ENCODE measurements at places on chromosomes 7 and 10. TPM values are rescaled to one million over a fixed set of nuclear protein-coding genes. Genes with fewer than 3 reads are reported as not detected.

The NPY gene
- 169 TPM for total RNA-seq

The PRSS37 gene
- not detected for total RNA-seq

DNA sequence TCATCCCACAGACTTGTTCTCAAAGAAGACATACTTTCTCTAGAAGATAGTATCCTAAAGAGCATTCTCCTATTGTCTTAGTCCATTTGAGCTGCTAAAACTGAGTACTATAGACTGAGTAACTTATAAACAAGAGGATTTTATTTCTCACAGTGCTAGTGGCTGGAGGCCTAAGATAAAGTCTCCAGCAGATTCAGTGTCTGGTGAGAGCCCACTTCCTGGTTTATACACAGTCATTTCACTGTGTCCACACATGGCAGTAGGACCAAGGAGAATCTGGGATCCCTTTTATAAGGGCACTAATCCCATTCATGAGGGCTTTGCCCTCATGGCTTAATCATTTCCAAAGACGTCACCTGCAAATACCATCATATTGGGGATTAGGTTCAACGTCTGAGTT, 68.7 kb downstream of the LRRC17 start:
- no peak for DNase-seq

- DNase-seq, result no peak
Observed at GRCh38 chr7:22860337-22860736, 37.7 kb upstream of the TOMM7 start.

DNA sequence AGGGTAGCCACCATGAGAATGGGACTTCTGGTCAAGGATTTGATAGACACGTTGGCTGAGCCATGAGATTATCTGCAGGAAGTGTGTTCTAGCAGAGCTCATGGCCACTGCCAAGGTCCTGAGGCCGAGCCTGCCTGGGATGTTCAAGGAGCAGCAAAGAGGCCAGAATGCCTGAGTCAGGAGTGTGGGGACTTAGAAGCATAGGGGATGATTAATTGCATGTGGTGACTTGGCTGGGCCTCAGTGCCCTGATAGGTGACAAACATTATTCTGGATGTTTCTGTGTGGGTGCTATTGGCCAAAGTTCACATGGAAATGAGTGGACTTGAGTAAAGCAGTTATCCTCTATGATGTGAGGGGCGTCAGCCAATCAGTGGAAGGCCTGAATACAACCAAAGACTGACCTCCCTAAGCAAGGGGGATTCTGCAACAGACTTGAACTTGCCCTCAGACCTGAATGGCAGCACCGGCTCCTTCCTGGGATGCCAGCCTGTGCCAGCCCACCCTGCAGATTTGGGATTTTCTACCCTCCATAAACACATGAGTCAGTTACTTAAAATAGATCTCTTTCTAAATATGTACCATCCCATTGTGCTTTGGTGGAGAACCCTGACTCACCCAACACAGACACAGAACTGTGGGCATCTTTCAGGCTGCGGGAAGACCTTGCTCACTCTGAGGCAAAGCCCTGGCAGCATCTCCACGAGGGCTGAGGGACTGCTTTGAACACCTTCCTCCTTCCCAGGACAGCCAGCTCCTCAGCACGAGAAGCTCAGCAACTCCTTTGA, 363.9 kb upstream of the MGMT start:
- DNase-seq, result no peak

DNA sequence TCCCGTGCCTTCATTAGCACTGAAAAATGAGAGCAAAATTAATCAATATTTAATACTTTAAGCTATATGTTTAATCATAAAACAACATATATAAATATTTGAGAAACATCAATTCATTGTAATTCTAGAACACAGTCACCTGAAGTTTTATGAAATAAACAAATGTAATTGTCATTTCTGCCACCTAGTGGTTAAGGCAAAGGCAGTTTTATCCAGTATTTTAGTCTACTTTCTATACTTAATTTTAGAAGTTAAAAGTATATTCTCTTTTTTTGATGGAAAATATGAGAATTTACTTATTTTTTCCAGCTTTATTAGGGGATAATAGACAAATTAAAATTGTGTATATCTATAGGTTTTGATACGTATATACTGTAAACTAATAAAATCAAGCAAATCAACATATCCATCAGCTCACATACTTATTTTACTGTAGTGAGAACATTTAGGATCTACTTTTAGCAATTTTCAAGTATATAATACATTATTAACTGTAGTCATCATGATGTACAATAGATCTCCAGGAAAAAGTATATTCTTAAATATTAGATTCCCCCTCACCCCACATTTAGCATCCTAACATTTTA, 16.9 kb downstream of the PCGF6 start:
- DNase-seq, result no peak

DNA sequence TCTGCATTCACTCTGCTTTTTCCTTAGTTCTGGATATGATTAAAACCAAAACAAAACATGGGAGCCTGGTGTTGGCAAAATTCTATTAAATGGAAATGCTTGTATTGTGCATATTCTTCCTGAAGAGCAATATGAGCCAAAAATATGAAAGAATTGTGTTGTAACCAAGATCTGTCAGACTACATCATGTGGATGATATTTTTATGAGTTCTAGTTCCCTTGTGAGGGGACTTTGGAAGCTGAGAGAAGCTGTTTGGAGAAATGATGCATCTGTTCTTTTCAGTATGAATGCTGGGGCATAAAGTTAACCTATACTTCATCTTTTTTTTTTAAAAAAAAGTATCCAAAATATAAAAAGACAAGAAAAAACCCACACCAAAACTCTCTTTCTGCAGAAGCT, 782.7 kb downstream of the ANKRD7 start:
- no peak for DNase-seq

GRCh38 chr10:91214911-91215310, 5.6 kb upstream of the PCGF5 start:
- DNase-seq, result no peak

DNA sequence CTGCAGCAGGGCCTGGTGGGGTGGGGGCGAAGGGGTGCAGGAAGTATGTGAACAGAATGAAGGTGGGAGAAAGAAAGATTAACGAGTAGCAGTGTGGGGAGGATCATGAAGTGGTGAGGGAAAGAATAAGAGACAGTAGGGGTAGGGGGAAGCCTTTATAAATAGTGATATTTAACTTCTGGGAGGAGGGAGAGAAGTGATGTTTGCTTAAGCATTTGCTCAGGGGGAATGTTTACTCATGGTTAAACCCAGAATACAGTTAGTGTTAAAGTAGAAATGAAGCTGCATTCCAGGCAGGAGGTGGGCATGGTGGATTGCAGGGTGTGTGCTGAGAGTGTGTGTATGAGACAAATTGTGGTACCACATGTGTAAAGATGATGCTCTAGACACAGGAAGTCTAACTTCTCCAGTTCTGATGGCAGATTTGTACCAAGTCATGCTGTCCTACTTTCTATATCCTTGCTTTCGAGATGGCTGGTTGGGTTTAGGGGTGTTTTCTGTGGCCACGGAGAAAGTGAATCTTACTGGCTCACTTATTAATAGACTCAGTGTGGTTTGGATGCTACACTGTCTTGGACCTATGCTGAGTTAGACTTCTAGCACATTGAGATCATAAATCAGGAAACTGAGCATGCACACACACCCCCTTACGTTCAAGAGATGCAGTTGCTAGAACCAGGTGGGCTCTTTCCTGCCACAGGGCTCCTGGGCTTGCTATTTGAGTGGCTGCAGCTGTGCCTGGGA, 10.6 kb upstream of the DNMBP start:
- DNase-seq, result peak; percentile 58
